CD8-positive, alpha-beta T cell (primary cell): ENCODE measurements at places on chromosomes 7 and 10. TPM values are rescaled to one million over a fixed set of nuclear protein-coding genes. Genes with fewer than 3 reads are reported as not detected.

FAM25C gene
- total RNA-seq = not detected

CNNM1 gene
- not detected for total RNA-seq

NUDCD3 gene
- 45.9 TPM for total RNA-seq

FBXL13 gene
- total RNA-seq = 1.5 TPM

SCART1 gene
- total RNA-seq = 3.4 TPM

ZNF775 gene
- 0.58 TPM for total RNA-seq

ITGA8 gene
- total RNA-seq = not detected

SYCE1 gene
- total RNA-seq = 0.28 TPM

MYO1G gene
- total RNA-seq = 142 TPM

LEP gene
- total RNA-seq = not detected

NPSR1 gene
- total RNA-seq = not detected

AGAP6 gene
- total RNA-seq = 7.5 TPM

NME8 gene
- not detected for total RNA-seq

FOXI2 gene
- total RNA-seq = not detected

PRSS37 gene
- not detected for total RNA-seq

NAT16 gene
- not detected for total RNA-seq

HHEX gene
- total RNA-seq = 2.2 TPM

ARHGEF35 gene
- 1.2 TPM for total RNA-seq

SFRP5 gene
- total RNA-seq = 4.3 TPM

SEC31B gene
- 57.9 TPM for total RNA-seq

OTUD1 gene
- total RNA-seq = 81.3 TPM

HOXA1 gene
- total RNA-seq = 0.79 TPM

TTYH3 gene
- total RNA-seq = 10.1 TPM
